ENCODE measurements at places on chromosomes 2 and 18.

DNA sequence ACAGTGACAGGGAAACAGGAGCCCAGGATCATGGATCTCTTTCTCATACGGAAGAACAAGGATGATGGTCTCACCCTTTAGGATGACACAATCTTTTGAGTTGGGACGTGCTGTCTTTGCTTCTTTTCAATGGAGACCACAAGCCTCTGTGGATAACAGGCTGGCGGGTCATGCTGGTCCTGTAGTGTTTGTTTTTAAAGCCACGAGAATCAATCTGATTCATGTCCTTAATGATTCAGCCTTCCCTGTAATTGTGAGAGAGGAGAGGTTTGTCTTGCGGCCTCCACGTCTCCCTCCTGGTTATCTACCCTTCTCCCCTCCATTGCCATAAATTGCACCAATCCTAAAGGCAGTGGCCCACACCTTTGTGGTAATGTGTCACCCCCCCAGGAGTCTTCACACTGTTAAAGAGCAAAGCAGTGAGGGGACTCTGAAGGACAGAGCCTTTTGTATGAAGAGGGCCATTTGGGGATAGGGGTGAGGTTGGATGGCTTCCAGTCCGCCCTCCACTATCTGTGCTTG is 87.7 kb upstream of the TGFA start:
- no peak overlapping the region for H3K27ac ChIP-seq
- no peak for DNase-seq
- H3K4me1 ChIP-seq = no peaks in the 10 kb centered on the region
- H3K36me3 ChIP-seq = no peaks in the 10 kb centered on the region

- no peak overlapping the region for H3K27ac ChIP-seq
- H3K27me3 ChIP-seq = no peaks in the 10 kb centered on the region
- H3K4me1 ChIP-seq = no peaks in the 10 kb centered on the region
- H3K4me3 ChIP-seq = no peak overlapping the region
- H3K36me3 ChIP-seq = no peaks in the 10 kb centered on the region
These were observed 520.1 kb downstream of the LRP1B start for GRCh38 chr2:141610564-141611175.

DNA sequence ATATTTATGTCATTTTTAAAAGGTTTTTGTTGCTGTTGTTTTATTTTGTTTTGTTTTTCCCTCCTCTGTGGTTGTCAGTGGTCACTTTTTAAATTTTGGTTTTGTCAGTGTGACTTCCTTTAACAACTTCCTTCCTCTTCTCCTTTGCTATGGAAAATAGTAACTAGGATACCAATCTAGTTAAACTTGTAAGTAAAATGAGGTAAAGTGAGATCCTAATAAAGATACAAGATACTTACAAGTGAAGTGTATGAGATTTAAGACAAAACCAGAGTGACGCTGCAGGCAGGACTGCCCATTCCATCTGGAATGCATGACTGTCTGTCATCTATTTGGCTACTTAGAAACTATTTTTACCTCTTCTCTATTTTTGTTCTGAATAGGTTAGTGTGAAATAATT is 30.6 kb upstream of the CREB1 start:
- no peak for DNase-seq
- no peak overlapping the region for H3K4me3 ChIP-seq
- H3K36me3 ChIP-seq = no peaks in the 10 kb centered on the region
- H3K4me1 ChIP-seq = peaks cover 14% of the 10 kb centered on the region

GRCh38 chr18:58900015-58900649 is 35.5 kb downstream of the ZNF532 start:
- H3K27ac ChIP-seq = peak overlapping the region; percentile 54
- no peak overlapping the region for H3K4me3 ChIP-seq

GRCh38 chr2:240553956-240554480 is 3.8 kb downstream of the ANKMY1 start:
- H3K27me3 ChIP-seq = no peaks in the 10 kb centered on the region
- H3K4me3 ChIP-seq = no peak overlapping the region
- peaks cover 23% of the 10 kb centered on the region for H3K4me1 ChIP-seq
- peaks cover 7% of the 10 kb centered on the region for H3K36me3 ChIP-seq

GRCh38 chr2:63503818-63504217 is 84.5 kb downstream of the WDPCP start:
- H3K27me3 ChIP-seq = no peaks in the 10 kb centered on the region
- no peak overlapping the region for H3K4me3 ChIP-seq
- H3K4me1 ChIP-seq = no peaks in the 10 kb centered on the region
- no peak overlapping the region for H3K27ac ChIP-seq

DNA sequence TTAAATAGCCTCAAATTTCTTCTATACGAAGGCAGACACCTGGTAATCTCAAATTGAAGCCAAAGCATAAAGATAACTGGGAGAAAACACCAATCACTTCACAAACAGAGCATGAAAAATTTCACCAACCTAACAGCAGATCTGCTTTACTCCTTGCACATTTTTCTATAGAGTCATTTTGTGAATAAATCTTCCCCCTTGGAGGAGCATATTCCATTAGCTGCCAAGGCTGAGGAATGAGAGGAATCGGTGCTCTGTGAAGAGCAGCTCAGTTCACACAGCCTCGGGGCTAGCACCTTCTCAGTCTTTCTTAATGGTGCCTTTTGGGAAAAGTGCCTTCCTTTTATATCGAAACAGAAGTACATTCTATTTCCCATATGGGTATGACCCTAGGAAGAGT is 1313.7 kb upstream of the NRXN1 start:
- no peak overlapping the region for H3K27ac ChIP-seq
- H3K36me3 ChIP-seq = no peaks in the 10 kb centered on the region
- no peaks in the 10 kb centered on the region for H3K27me3 ChIP-seq
- no peak overlapping the region for H3K4me3 ChIP-seq
- no peak for DNase-seq
- H3K4me1 ChIP-seq = no peaks in the 10 kb centered on the region

DNA sequence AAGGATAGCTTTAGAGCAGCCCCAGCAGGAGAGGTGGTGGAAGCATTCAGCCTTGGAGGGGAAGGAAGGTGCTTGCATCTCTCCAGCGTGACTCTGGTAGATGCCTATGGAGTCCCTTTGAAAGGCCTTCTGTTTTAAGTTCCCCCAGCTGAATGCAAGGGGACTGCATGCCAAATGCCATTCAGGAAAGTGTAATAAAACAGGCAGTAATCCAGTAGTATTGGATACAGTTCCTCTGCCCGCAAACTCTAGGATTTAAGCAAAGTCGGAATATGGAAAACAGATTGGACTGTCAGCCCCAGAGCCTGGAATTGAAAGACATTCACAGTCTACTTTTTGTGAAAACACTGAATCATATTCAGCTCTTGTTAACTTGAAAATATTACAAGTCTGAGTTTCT is 125.2 kb upstream of the GAREM1 start:
- no peaks in the 10 kb centered on the region for H3K27me3 ChIP-seq
- DNase-seq = no peak
- H3K36me3 ChIP-seq = no peaks in the 10 kb centered on the region
- H3K4me3 ChIP-seq = no peak overlapping the region
- H3K27ac ChIP-seq = no peak overlapping the region
- H3K4me1 ChIP-seq = no peaks in the 10 kb centered on the region

DNA sequence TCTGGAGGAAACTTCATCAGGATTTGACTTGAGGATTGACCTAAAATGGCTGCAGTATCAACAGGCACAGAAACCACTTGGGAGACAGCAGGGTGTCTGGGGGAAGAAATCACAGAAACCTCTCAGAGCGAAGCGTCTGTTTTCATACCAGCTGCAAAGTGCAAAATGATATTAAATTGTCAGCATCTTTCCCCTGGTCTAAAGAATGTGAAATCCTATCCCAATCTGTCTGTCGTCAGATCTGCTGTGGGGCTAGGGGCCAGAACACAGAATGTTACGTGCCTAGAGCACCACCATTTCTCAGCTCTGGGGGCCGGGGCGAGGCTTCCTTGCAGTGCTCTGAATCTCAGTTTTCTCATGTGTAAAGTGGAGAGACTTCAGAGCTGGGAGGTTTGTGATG is 54.1 kb upstream of the MYCN start:
- H3K27me3 ChIP-seq = no peaks in the 10 kb centered on the region
- no peak overlapping the region for H3K27ac ChIP-seq
- H3K36me3 ChIP-seq = no peaks in the 10 kb centered on the region
- DNase-seq = no peak
- no peak overlapping the region for H3K4me3 ChIP-seq

- no peak overlapping the region for H3K4me3 ChIP-seq
- H3K27me3 ChIP-seq = no peaks in the 10 kb centered on the region
- no peak overlapping the region for H3K27ac ChIP-seq
- H3K36me3 ChIP-seq = no peaks in the 10 kb centered on the region
These were observed 341.9 kb upstream of the PIK3C3 start for GRCh38 chr18:41613003-41613609.

GRCh38 chr2:230713331-230714135 is 891 bp downstream of the CAB39 start:
- H3K36me3 ChIP-seq = no peaks in the 10 kb centered on the region
- DNase-seq = no peak
- H3K27me3 ChIP-seq = no peaks in the 10 kb centered on the region
- peak overlapping the region; percentile 95 for H3K4me3 ChIP-seq
- H3K27ac ChIP-seq = peak overlapping the region; percentile 95
- peaks cover 34% of the 10 kb centered on the region for H3K4me1 ChIP-seq

DNA sequence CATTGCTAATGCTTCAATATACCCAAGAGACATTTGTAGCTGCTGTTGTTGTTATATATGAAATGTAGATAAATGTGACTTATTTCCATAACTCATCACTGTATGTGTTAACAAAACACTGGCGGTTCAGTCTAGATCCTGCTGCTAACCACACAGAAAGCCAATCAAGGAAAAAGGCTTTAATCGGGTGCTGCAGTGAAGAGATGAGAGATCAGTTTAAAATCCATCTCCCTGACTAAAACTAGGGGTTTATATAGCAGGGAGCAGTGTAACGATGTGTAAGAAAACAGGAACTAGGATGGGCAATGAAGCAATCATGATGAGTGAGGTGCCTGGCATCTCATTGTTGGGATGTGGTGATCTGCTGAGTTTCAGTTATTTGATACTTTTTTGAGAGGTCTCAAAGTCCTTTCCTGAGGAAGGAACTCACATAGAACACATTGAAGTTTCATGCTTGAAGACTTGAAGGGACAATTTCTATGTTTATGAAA is 677.7 kb upstream of the CDH7 start:
- no peaks in the 10 kb centered on the region for H3K27me3 ChIP-seq
- H3K4me1 ChIP-seq = no peaks in the 10 kb centered on the region
- no peak overlapping the region for H3K27ac ChIP-seq
- H3K4me3 ChIP-seq = no peak overlapping the region
- no peak for DNase-seq

DNA sequence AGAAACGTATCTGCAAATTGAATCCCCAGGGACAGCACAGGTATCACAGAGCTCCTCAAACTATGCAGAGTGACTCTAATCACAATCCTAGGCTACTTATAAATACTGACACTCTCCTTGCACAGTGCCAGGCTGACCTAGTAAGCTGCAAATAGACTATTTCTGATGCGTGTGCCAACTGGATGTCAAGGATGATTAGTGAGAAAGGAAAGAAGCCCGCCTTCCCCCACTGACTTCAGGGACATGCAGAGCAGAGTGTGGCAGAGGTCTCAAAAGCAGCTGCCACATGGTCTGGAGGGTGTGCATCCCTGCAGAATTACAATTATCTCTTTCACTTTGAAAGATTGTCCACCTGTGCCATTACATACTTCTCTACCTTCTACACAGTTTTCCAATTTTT is 235.6 kb downstream of the CPS1 start:
- no peak overlapping the region for H3K27ac ChIP-seq
- DNase-seq = no peak
- no peaks in the 10 kb centered on the region for H3K36me3 ChIP-seq
- H3K4me3 ChIP-seq = no peak overlapping the region

GRCh38 chr2:7424481-7424880 is 507.3 kb downstream of the RNF144A start:
- H3K27ac ChIP-seq = no peak overlapping the region
- no peaks in the 10 kb centered on the region for H3K27me3 ChIP-seq
- no peak for DNase-seq
- H3K4me3 ChIP-seq = no peak overlapping the region

DNA sequence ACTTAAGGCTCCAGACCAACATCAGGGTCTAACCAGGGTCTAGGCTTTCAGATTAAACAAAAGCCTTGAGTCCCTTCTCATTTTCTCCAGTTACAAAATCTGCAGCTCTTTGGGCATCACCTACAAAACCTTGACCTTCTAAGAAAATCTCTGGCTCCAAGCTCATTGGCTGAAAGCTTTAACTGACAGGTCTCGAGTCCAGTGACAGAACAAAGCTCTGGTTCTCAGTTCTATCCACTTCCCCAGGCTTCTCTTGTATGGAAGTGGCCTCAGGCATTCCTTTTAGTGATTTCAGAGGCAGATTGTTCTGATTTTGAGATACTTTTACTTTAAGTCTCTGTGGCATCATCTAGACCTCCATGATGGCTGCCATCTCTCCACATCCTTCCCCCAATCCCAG is 11.3 kb downstream of the SIX2 start:
- H3K27me3 ChIP-seq = peaks cover 8% of the 10 kb centered on the region
- no peaks in the 10 kb centered on the region for H3K36me3 ChIP-seq
- peaks cover 7% of the 10 kb centered on the region for H3K4me1 ChIP-seq
- no peak overlapping the region for H3K4me3 ChIP-seq
- DNase-seq = no peak

DNA sequence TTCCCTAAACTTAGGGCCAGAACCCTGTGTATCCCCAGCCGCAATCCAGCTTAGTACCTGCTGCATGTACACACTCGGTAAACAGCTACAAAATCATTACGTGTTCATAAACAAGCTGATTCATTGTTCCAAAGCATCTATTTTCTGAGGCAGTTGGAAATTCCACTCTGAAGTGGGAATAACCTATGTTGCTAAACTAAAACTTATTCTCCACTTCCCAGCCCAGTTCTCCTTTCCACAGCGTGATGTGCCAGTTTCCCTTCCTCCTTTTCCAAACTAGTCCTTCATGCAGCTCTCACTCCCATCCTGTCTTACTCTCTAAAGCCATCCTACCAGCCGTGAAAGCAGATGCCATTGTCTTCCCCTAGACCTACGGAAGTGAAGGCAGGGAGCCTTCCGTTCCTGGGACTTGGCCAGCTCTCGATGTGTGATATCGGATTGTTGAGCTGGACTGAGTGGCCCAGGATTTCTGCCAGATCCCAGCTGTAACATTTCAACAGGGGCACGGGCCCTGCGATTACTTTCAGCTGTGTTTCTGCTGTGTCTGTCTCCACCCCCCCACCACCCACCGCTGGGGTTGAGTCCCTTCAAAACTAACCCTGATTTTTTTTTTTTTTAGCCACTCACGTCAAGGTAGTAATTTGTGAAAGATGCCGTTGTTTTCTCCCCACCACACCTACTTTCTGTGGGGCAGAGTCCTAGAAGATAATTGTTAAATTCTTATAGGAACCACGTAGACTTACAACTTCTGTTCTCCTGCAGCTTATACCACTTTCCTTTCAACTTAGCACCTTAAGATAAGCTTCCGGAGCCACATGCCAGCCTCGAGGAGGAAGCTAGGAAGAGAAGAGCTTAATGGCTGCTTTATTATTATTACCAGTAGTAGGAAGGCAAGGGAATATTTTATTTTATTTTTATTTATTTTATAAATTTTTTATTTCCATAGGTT is 100.9 kb downstream of the CRIM1 start:
- peak overlapping the region; percentile 48 for H3K4me3 ChIP-seq
- H3K27me3 ChIP-seq = no peaks in the 10 kb centered on the region
- peak; percentile 27 for DNase-seq
